ENCODE measurements at places on chromosomes 5 and 9.

DNA sequence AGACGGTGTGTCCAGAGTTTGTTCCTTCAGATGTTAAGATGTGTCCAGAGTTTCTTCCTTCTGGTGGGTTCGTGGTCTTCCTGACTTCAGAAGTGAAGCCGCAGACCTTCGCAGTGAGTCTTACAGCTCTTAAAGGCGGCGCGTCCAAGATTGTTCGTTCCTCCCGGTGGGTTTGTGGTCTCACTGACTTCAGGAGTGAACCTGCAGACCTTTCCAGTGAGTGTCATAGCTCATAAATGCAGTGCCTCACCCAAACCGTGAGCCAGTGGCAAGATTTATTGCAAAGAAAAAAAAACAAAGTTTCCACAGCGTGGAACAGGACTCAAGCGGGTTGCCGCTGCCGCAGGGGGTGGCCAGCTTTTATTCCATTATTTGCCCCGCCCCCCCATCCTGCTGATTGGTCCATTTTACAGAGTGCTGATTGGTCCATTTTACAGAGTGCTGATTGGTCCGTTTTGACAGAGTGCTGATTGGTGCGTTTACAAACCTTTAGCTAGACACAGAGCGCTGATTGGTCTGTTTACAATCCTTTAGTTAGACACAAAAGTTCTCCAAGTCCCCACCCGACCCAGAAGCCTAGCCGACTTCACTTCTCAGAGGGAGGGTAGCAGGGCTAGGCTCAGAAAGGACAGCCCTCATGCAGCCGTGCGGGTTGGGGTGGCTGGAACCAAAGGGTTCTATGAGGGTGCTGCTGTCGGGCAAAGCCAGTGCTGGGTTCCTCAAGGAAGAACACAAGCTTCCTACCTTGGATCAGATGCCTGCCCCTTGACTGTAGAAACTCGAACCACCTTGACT lies 9.1 kb upstream of the RNF130 start:
- no peak for DNase-seq

- DNase-seq: no peak
These were observed 396.9 kb downstream of the CTNND2 start for GRCh38 chr5:11507156-11507910.

DNA sequence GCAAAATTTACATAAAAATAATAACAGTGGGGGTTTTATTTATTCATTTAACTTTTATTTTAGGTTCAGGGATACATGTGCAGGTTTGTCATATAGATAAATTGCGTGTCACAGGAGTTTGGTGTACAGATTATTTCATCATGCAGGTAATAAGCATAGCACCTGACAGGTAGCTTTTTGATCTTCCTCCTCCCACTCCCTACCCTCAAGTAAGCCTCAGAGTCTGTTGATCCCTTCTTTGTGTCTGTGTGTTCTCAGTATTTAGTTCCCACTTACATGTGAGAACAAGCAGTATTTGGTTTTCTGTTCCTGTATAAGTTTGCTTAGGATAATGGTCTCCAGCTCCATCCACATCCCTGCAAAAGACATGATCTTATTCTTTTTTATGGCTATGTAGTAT lies 240.3 kb downstream of the KIAA0825 start:
- DNase-seq: no peak

GRCh38 chr5:91384671-91385430 lies 1.7 kb upstream of the ARRDC3 start:
- DNase-seq: no peak

DNA sequence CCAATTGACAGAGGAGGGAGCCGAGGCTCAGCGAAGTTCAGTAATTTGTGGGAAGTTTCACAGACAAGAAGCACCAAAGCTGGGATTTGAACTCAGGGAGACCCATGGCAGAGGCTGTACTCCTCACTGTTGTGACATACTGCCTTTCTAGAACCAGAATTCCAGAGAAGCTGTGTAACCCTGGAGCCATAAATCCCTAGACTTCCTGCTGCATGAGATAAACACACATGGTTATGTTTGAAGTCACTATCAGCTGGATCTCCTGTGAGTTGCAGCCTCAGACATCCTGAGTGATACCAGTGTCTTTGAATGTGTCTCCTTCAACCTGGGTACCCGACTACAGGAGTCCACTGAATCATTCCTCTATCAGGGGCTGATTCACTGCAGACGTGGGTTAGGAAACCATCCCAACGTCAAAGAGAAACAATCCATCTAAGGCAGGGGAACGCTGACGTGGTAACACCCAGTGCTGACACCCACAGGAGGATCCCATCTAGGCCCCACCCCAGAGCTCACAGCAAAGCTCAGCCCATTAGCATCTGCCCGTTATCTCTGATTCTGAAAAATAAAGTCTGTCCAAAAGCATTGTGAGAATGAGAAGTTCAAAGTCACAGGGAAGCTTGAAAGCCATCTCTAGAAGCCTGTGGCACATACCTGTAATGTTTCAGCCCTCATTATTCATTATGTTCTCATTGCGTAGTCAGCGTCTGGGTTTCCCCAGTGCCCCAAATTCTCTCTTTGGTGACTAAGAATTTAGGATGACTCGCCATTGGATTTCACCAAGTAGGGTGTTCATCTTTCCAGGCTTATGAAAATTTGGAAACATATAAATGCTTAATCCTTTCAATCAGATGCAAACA lies 36.3 kb upstream of the BASP1 start:
- no peak for DNase-seq

DNA sequence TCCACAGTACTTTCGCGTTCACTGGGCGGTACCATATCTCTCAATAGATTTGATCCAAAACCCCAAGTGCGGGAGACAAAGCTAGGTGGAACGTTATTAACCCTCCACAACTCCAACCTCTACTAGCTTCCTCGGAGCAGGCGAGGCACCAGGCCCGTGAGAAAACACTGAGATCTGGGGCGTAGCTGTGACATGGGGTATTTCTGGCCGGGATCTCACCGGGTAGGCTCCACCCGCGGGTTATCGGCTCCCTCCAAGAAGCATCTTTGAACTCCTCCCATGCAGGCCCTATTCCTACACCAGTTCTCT lies 350 bp upstream of the SLC25A46 start:
- no peak for DNase-seq

GRCh38 chr9:34380034-34380510 lies 3.4 kb upstream of the MYORG start:
- no peak for DNase-seq

DNA sequence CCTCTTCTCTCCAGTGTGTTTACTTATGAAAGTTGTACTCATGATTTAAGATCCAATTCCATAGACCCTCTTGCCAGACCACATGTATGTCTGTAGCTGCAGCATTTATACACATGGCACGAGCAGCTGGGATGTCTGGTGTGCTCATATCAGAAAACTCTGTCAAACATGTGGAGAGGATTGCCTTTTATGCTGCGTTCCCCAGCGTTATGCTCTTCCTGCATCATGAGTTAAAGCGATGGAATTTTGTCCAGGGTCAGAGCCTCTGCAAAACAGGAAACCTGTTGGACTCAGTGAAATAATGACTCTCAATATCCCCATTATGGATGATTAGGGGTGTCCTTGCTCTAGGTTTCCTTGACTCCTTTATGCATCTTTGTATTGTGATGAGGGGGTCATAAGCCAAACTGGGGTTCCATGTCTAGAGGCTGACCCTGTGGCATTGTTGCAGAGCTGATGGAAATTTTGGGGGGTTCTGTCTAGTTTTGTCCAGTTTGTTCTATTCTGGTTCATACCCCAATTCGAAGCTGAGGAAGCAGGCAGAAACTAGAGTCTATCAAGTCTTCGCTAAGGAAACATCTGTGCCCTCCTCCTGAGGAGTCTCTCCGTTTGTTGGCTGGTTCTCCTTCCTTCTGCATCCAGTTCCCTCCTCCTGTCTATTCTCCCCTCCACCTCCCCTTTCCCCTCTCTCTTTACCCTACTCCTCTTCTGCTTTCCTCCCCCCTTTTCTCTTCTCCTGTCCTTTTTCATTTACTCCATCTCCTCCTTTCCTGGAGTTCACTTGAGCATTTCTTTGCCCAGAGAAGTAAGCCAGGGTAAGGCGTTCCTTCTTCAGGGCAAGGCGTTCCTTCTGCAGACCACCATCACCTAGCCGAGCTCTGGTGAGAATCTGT lies 252.8 kb downstream of the MAST4 start:
- DNase-seq: no peak

DNA sequence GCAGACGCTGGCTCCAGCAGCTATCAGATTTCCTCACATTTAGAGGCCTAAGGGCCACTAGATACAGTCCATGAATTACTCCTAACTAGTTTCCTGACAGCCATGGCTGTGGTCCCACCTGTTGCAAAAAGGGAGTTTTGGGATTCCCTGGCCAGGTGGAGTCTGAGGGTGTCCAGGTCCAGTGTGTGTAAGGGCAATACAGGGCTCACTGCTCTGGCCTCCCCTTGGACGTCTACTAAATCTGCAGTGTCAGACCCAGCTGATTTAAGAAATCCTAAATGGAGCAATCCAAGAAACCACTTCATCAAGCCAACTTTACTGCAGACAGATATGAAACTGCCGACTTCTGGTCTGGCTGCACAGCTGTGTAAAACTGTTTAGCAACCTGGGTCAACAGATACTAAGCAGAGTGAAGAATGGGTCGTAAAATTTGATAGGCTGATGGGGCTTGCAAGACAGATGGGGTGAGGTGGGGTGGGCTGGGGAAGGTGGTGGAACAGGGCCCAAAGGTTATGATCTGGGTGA lies 116.4 kb downstream of the GADD45G start:
- DNase-seq: no peak

GRCh38 chr9:82783045-82783444 lies 279.9 kb downstream of the RASEF start:
- no peak for DNase-seq

GRCh38 chr9:94937214-94937903 lies 210.9 kb downstream of the AOPEP start:
- DNase-seq: no peak

- no peak for DNase-seq
These were observed 19.5 kb upstream of the RANBP6 start for GRCh38 chr9:6034954-6035353.
